ENCODE measurements at places on chromosomes 4 and X.

DNA sequence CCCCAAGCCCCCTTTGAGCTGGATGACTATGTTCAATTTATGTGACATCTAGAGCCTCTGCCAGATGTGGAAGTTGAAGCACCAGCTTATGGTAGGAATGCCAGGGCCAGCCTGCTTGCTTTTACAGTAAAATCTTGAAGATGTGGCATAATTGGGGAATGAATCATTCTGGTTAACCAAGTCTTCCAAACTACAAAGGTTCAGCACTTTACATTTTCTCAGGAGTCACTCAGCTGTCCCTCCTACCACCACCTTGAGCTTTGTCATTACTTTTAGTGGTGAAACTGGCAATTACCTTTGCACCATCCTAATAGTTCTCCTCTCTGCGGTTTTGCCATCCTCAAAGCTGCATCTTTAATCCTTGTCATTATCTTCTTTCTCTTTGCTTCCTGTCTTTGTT, 172.2 kb downstream of the HS6ST2 start:
- no peak for DNase-seq

DNA sequence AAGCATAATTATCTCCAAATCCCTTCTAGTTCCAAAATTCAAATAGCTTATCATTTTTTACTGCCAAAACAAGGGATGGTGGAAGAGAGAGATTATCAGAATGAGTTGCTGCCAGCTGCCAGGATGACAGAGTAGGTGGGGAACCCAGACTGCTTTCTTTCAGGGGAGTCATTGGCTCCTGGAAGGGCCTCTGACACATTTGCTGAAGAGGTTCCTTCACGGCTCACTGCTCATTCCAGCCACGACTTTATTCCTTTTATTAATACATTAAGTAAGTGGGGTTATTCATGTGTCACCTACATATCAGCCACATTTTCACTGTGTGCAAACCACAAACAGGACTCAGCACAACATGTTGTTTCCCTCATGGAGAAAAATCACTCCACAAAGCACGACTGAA, 12.7 kb upstream of the SMIM43 start:
- DNase-seq: no peak

GRCh38 chr4:1244978-1245471, 3.9 kb downstream of the CTBP1 start:
- no peak for DNase-seq

DNA sequence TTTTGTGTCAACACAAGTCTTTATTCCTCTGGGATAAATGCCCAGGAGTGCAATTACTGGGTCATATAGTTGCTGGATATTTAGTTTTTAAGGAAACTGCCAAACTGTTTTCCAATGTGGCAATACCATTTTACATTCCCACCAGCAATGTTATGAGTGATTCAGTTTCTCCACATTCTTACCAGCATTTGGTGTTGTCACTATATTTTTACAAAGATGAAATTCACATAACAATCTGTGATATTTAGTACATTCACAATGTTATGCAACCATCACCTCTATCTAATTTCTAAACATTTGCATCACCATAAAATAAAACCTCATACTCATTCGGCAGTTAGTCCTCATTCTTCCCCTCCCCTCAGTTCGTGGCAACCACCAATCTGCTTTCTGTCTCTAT, 75.0 kb downstream of the MAMLD1 start:
- DNase-seq: no peak

DNA sequence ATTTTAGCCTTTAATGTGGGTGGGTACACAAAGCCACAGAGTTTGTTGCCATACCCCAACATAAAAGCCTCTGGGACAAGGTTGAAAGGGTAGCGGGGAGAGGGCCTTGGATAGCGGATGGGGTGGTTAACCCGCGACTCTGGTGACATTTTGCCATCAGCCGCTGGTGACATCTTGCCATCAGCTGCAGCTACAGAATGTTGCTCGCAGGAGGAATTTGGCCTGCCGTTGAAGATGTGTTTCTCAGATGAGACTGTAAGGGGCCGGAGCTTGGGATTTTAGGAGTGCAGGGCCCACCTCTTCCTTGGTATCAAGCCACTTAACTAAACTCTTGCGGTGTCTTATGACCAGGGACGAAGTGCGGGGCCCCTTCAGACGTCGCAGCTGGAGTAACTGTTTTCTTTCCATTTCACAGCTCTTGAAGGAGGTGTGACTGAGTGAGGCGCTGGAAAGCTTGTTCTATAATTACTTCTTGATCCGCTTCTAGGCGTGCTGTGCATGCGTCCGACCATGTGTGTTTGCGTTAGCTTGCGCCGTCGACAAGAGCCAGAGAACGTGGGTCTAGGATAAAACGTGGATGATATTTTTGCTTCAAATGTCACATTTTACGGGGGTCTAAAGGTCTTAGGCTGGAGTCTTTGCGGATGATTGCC, 820 bp upstream of the RASL11B start:
- DNase-seq: no peak

- no peak for DNase-seq
These were observed 2.9 kb downstream of the ASMTL start for GRCh38 chrX:1449823-1450149.

DNA sequence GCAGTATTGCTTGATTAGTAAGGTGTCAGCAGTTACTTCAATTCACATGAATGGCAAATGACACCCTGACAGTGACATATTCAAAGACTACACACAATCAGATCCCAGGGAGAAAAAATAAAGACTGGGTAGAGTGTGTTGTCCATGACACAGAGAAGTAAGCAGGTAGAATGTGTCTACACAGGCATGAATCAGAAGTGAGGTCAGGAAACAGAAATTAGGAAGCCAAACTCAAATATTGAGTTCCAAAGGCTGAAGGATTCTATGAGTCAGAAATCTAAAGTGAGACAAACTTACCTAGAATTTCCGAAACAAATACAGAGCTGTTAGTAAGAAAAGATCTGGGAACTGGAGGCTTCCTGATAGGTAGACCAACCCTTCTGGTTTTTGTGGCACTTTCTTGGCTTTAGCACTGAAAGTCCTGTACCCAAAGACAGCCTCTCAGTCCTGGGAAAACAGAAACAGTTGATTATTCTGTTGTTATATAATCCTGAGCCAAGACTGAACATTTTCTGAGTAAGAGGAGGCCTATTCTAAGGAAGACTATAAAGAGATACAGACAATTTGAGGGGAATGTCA, 24.3 kb upstream of the GLRA2 start:
- no peak for DNase-seq

DNA sequence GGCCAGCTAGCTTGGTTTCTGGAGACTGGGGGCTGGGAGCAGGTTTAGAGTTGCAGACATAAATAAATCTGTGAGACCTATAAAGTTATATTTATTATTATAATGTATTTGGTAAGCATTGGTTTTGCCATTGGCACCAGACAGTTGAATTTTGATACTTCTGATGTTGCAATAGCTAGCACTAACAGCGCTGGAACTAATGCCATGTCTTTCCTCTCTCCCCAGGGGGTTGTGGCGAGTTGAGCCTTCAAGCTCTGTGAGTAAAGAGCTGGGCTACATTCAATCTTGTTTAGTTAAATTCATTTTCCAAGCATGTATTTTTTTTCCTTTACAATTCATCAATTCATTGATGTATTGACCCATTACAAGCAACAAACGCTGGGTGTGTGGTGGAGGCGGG, 358.7 kb upstream of the NR3C2 start:
- no peak for DNase-seq

DNA sequence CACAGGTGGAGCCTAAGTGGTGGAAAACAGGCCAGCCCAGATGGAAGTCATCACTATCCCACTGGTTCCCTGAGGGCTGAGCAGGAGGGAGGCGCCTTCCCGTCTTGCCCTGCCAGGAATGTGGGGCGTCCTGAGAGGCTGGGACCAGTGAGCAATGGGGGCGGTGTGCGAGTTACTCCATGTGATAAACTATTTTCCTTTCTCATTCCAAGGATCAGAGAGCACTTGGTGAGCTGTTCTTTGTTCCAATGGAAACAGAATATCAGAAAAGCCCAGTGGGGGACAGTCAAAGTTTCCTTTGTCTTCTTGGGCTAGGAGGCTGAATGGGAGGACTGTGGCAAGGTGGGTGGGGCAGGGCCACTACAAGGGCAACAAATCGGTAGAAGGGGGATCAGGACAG, 86.2 kb downstream of the NHSL2 start:
- no peak for DNase-seq

DNA sequence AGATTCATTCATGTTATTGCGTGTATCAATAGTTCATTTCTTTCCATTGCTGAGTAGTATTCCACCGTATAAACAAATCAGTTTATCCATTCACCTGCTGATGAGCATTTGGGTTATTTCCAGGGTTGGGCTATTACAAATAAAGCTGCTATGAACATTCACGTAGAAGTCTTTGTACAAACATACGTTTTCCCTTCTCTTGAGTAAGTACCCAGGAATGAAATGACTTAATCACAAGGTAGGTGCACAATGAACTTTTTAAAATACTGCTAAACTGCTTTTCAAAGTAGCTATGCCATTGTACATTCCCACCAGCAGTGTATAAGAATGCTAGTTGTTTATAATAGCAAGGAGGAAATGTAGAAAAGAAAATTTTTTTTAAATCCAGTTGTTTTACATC, 35.9 kb downstream of the SYTL4 start:
- DNase-seq: no peak

DNA sequence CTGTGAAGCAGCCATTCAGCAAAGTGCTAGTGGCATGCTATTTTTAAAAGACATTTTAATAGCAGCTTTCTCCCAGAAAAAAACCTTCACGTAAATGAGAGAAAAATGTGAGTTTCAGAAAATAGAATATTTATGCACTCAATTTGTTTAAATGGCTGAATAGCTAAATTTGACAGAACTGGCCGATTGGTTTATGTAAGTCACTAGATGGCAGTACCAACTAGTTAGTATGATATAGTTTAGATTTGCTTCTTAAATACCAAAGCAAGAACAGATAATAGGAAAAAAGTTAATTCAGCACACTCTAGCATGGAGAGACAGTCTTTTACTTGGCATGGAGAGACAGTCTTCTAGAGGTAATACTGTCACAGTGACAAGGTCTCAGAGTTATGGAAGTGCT, 250.1 kb downstream of the SNCA start:
- DNase-seq: peak; percentile 20

- DNase-seq: no peak
These were observed 432.0 kb downstream of the GLUD2 start for GRCh38 chrX:121479406-121479805.

- no peak for DNase-seq
These were observed 122.4 kb upstream of the SLC4A4 start for GRCh38 chr4:71216316-71216959.

DNA sequence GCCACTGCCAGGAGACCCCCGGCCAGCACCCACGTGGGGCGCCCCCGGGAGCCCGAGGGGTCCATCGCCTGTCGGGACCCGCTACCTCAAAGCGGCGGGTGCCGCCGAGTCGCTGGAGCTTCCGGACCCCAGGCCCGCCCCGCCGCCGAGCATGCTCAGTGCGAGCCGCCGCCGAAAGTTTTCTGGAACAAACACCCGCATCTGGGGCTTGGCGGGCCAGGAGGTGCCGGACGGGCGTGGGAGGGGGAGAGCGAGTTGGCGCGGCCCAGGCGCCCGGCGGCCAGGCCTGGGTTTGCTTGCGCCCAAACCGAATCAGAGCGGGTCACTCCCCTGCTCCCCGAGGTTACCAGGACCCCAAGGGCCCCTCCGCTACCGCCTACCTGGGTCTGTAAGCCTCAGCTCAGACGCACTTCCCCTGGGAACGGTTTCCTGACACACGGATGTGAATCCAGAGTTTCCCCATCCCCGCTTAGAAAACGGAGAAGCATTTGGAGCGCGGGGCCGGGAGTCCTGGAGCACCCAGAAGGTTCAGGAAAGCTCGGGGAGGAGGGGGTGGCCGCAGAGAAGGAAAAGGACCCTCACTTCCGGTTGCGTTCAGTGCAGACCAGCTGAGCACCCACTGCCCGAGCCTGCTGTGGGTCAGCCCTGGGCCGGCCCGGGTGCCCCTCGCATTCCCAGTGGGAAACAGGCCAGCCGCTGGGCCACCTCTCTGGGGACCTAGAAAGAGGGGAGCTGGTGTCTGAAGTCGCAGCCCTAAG, at the start of gene EVC2:
EVC2 (minus strand) TSS at position 111 of the 758 bp plus-strand sequence; CDS start at position 65, 46 bp downstream.
- DNase-seq: no peak

GRCh38 chr4:133316909-133317308, 167.8 kb downstream of the PCDH10 start:
- peak; percentile 0 for DNase-seq

DNA sequence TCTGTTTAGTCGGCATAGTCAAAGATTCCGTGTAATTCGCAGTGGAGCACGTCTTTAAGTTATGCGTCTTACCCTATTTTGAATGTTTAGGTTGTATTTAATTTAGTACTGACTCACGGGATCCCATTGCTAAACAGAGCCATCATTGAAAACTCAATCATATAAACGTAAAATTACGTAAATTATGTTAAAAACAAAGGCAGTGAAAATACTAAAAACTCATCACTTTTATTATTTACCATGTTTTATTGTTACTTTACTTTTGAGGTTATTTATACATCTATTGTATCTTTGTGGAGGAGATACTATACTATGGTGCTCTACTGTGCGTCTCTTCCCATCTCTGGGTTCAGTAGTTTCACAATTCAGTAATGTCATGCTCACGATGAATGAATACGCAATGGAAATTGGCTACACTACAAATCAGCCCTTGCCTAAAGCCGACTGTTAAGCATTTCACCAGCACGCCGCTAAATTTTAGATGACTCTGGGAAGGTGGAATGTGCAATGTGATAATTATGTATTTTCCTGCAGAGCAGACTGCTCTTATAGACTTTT, 944 bp downstream of the FUNDC2 start:
- peak; percentile 62 for DNase-seq

DNA sequence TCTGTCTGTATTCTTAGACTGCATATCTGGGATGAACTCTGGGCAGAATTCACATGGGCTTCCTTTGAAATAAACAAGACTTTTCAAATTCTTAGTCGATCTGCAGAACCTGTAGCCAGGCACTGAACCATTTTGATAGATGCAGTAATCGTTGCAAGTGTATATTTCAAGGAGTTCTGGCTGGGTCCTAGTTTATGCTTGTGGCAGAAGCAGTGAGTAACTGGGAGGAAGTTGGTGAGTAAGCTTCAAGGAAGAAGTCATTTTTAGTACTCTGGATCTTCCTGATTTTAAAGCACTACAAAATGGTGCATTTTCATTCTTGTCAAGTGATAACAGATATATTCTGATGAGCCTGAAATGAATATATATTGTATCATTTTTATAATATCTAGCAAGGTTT, 9.5 kb downstream of the HPRT1 start:
- no peak for DNase-seq

- DNase-seq: no peak
These were observed 1.5 kb downstream of the FRMPD3 start for GRCh38 chrX:107450823-107451509.

DNA sequence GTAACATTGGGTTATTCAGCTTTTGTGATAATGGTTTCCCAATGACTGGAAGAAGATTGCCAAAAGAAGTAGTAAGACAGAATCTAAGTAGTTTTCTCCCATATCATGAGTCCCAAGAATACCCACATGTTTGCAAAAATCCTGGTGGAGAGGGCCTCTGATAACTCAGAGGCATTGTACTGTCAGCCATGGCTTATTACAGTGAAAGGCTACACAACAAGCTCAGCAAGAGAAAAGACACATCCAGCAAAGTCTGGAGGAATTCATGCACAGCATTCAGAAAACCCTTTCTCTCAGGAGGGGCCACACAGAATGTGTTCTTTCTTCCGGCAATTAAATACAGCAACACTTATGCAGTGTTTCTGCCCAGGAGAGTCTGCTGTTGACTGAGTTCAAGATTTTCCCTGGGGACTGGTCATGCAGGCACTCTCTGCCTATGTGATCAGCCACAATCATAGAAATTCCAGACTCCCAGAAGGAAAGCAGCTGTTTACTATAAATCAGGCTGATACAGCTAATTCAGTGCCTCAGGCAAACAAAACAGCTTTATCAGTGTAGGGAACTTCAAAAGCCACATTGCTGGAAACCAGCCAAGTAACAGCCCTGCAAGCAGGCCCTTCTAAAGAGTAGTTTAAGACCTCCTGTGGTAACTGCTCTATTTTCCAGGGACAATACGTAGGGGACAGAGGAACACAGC, 937.1 kb downstream of the CCSER1 start:
- DNase-seq: no peak

Measured in fibroblast of the conjunctiva (primary cell).